DMS79 treated with DMSO at 0.1 percent for 48 hours (cell line): ENCODE measurements at places on chromosomes 4 and X.

DNA sequence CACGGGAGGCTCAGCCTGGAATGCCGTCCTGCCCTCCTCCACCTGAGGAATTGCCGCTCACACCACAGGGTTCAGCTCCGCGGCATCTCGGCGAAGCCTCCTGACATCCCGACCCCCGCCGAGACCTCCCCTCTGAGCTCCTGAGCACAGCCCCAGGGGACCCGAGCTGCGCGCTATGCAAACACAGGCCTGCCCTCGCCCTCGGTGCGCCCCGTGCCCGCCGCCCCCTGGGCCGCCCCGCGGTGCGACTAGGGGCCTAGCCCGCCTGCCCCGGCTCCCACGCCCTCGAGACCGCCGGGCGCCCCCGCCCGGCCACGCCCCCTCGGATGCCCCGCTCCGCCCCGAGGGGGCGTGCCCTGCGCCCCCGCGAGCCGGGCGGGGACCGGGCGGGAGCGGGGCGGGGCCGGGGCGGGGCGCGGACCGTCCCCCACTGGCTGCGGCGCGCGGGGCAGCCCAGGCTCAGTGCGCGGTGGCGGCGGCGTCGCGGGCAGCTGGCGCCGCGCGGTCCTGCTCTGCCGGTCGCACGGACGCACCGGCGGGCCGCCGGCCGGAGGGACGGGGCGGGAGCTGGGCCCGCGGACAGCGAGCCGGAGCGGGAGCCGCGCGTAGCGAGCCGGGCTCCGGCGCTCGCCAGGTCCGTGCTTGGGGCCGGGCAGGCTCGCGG, at the start of gene FGFR3:
Gene FGFR3, plus strand, starts transcription at position 462 of the 664 bp plus-strand sequence. CDS start 642 bp downstream, outside the sequence.
- DNase-seq: no peak

DNA sequence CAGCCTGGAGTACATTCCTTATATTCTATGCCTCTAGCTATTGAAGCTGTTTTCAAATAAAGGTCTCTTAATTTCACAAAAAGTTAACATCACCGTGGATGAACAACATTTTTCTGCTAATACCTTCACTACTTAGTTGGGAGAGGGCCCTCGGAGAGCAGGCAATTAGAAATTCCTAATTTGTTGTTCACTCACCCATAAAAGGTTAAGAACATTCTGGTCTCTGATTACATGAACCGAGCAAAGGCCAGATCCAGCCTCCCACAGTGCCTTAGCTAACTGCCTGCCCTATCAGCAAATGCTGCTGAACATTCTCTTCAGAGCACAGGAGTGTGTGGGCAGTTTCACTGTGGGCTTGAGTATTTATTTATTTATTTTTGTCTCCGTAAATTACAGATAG, 36.0 kb upstream of the TTC29 start:
- no peak for DNase-seq

DNA sequence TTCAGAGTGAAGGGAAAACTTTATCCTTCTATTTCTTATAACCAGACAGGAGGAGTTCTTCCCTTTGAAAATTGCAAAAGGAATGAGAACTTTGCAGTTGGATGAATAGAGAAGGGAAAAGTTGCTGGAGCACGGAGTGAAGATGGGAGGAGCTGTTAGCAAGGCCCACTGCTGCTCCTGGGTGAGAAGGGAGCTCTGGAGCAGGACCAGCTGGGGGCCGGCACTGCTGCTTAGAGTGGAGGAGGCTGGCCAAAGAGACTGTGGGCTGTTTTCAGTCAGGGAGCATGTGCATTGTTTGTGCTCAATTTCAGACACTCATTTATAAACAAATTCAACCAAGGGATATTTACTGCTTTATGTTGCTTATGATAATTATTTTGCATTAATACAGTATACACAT, 164.2 kb downstream of the STIM2 start:
- no peak for DNase-seq

- DNase-seq: no peak
Measured at GRCh38 chr4:95409127-95409526, 139.6 kb downstream of the UNC5C start.

- no peak for DNase-seq
Measured at GRCh38 chr4:143616771-143617170, 83.7 kb downstream of the FREM3 start.

DNA sequence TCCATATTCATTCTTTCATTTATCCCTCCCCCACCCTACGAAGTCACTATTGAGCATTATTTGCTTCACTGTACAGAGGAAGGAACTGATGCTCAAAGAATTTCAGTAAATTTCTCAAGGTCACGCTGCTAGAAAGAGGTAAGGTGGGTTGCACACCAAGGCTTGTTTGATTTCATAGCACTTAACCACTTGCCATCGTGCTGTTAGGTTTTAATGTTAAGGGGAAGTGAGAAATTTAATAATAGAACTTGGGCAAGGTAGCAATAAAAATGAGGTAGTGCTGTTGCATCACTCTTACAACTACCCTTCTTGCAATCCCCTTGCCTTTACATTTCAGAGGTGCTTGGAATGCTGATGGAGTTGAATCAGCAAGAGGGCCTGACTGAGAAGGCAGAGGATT, 343.1 kb downstream of the MID1IP1 start:
- no peak for DNase-seq

GRCh38 chr4:43567644-43568043, 675.1 kb downstream of the GRXCR1 start:
- no peak for DNase-seq

DNA sequence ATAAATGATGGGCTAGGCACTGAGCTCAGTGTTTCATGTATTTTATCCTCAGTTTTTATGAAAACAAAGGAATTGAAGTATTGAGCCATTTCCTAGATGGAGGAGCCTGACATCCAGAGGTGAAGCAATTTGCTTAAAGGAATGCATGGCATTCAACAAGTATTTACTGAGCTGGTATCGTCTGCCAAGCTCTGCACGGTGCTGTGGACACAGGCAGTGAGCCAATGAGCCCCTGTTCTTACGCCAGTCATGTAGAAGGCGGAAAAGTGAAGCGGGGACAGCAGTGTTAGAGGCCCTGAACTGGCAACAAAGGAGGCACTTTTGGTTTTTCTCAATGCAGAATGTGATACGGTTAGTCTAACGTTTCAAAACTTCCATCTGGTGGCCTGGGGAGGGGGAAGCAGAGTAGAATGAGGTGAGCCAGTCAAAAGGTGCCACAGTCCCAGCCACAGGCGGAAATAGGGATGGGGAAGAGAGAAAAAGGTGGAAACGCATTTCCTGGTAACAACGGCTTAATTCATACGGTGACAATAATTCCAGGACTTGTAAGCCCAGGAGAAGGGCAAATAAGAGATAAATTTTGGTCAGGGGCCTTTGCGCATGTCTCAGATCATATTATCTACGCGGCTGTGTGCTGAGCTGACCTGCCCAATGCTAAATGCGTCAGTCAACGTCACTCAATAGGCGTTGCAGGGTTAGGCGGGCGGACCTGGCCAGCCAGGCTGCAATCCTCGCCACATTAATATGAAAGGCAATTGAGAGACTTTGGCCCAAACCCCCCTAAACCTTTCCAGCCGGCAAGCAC, 133.9 kb downstream of the AFAP1 start:
- peak; percentile 30 for DNase-seq

DNA sequence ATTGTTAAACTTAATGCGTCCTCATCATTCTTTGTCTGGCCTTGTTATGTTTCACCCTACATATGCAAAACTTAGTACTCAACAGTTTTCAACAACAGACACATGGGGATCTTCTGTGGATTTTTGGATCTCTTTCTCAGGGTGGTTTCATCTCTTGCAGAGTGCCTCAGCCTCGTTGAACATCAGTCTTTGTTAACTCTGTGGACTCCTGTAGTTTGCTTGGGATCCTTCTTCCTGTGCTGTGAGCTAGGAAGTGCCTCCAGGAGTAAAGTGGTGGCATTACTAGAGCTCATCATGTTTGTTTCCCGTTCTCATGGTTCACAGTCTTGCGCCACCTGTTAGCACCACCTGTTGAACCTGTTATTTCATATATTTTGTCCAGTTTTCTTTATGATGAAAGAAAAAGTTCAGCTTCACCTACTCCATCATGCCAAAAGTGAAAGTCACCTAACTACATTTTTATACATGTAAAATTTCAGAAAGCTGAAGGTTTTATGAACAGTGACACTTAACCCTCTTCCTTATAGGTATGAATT, 27.5 kb upstream of the NDUFC1 start:
- no peak for DNase-seq

DNA sequence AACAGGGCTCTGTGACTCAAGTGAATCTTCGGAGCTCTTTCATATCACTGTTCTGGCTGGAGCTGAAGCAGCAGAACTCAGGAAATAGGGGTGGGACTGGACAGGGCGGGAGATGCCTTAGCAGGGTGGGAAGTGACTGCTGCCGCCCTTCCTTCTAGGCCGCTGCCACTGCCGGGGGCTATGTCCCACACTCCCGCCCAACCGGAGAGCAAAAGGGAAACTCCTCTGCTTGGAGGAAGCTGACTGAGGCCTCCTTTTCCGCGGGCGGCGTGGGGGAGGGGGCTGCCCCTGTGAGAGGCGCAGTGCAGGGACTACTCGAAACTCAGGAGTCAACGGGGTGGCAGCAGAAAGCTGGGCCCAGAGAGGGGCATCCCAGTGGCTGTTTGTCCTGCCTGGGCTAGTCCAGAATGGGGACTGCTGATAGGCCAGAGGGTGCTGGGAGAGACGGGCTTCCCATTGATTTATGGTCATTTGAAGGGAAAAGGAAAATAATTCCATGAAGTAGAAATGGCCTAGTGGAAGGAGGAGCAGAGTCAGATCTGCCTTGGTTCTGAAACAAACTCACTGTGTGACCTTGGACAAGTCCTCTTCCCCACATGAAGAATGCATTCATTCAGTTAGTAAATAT, 36.9 kb downstream of the STARD8 start:
- no peak for DNase-seq

- DNase-seq: peak; percentile 17
Measured at GRCh38 chr4:5773271-5773555, 62.2 kb downstream of the EVC start.

GRCh38 chr4:142535009-142535408, 311.1 kb downstream of the INPP4B start:
- DNase-seq: no peak

GRCh38 chr4:183508697-183509335, 4.0 kb downstream of the ING2 start:
- no peak for DNase-seq

GRCh38 chrX:65837875-65838549, 170.6 kb downstream of the MSN start:
- DNase-seq: no peak

GRCh38 chr4:151012820-151013219, 2.3 kb downstream of the LRBA start:
- peak; percentile 2 for DNase-seq

- DNase-seq: no peak
Measured at GRCh38 chr4:22047793-22048192, 99.2 kb upstream of the KCNIP4 start.

DNA sequence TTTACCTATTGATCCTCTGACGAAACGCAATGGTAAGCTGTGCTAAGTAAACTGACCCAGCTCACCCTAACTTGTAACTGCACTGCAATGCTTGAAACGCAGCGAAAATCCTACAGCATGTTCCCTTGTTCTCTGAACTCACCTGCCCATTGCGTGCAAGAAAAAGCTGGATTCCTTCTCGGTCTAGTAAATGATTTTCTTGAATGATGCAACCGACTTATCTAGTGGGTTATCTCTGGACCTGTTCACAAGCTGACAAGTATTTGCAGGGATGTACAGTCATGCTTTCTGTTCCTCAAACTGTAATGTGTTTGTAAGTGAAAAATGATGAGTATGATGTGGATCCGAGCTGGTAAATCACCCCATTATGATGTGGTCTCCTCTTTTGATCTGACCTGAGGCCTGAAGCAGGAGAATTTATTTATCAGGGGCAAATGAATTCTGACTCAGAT, 140.1 kb downstream of the BTC start:
- no peak for DNase-seq

- no peak for DNase-seq
Measured at GRCh38 chr4:151226004-151226932, 50.7 kb upstream of the PRSS48 start.

- no peak for DNase-seq
Measured at GRCh38 chr4:145545538-145546174, 64.0 kb downstream of the SMAD1 start.

GRCh38 chr4:89373394-89373793, 65.8 kb upstream of the GPRIN3 start:
- no peak for DNase-seq

DNA sequence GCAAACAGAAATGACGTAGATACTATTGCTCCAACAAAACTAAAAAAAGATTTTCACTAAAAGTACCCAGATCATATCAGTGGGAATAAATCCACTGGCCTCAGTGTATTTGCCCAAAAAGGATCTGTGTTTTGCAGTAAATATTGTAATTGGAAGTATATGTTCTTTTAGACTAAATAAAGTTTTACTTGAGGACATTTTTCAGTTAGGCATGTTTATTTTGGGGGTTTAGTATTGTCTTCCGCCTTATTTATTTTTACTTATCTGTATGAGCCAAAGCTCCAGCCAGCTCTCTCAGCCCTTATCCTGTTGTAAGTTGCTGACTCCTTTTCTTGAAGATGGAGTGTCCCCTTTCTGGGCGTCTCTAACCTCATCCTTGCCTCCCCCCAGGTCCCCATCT, 49.8 kb downstream of the PTTG2 start:
- no peak for DNase-seq

- no peak for DNase-seq
Measured at GRCh38 chr4:101145021-101145420, 202.3 kb downstream of the PPP3CA start.

DNA sequence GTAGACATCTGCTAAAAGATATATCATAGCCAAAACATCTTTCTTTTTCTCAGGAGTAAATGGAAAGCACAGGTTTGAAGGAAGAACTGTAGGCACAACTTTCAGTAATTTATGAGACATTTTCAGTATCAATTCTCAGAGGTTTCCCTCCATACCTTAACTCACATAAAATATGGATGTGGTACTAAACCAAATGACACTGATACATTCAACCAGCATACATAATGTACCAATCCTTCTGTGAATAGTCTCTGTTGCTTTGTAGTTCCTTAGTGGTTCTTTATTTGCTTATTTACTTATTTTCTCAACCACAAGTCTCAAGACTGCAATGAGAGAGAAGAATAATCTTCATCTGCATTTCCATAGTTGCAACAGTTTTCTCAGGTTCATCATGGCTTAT, 96.1 kb downstream of the ARHGAP24 start:
- no peak for DNase-seq

DNA sequence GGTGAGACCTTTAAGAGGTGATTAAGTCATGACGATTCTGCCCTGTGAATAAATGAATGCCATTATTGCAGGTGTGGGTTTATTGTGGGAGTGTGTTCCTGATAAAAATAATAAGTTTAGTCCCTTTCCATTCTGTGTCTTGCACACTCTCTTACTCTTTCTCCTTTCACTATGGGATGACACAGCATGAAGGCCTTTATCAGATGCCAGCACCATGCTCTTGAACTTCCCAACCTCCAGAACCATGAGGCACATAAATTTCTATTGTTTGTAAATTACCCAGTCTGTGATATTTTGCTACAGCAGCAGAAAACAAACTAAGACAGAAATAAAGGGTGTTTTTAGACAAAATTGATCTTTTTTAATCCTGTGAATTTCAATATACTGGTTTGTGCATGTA, 10.5 kb downstream of the SFRP2 start:
- DNase-seq: no peak

DNA sequence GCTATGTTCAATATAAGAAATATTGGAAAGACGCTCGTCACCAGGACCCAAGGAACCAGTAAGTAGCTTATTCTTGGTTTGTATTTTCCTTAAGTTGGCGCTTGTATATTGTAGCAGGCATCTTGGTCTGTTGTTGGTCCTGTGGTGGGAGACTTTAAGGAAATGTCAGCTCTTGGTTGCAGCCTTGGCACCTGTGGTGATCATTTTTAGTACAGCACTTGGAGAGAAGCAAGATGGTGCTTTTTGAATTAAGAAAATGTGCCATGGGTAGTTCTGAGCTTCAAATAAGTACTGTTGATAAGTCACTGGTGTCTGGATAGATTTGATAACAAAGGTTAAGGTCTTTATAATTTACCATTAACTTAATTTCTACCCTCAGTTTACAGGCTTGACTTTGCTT, 1.1 kb downstream of the RPS3A start:
- DNase-seq: no peak
